ENCODE measurements at places on chromosomes 2 and 18.

GRCh38 chr2:151575338-151575737 is 158.9 kb downstream of the NEB start:
- no peak for DNase-seq

- DNase-seq = peak; percentile 83
Observed at GRCh38 chr18:79951545-79952455, at the start of gene SLC66A2. Gene SLC66A2 (minus strand): TSS chr18:79951653. CDS start chr18:79950926, 727 bp downstream.

GRCh38 chr2:183079139-183079775 is 710 bp downstream of the DUSP19 start:
- no peak for DNase-seq

- no peak for DNase-seq
Observed at GRCh38 chr18:44823782-44824181, 143.1 kb downstream of the SETBP1 start.

DNA sequence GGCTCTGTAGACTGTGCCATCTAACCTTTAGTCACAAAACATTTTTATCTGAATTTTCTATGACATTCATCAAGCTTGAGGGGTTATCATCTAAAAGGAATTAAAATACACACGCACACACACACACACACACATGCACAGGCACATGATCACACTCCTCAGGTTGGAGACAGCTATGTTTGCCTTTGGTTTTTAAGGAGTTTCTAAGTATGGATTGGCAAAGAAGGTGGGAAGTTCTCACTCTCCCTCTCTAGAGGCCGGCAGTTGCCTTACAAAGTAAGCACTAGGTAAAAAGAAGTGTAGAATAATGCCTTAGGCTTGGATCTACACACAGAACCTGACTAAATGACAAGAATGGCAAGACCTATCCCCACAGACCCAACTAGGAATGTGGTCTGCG is 437.1 kb downstream of the ZEB2 start:
- DNase-seq = no peak

DNA sequence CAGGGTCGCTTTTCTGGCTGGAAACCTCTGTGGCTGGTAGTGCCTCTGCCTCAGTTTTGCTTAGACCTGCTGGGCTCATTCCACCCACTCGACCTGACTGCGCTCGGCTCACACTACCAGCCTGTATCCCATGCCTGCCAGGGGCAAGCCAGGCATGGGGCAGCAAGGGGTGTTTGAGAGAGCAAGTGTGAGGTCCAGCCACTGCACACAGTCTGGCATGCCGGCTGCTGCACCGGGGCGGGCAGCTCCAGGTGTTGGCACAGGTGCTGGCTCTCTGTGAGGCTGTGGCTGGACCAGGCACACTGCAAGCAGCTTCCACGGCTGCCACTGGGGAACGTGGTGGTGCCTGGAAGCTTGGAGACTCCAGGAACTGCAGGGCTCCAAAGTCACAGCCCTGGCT is 90.9 kb downstream of the ATAD2B start:
- DNase-seq = no peak

GRCh38 chr2:155825876-155826275 is 506.6 kb downstream of the NR4A2 start:
- DNase-seq = no peak

DNA sequence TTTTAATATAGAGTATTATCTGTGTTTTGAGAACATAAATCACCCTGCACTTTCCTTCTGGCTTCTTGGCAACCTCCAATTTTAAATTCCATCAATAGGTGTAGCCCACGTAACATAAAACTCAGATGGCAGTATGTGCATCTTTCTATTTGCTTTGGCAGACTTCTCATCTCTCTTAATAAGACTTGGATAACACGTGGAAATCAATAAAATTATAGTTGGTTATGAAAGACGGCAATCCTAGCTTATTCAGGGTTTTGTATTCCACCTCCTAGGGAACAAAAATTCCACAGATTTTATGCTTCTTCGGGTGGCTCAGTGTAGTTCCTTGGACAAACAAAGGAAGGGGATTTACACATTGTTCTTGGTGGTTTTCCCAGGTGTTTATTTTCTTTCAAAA is 299.3 kb downstream of the RND3 start:
- DNase-seq = no peak

GRCh38 chr2:134362740-134363139 is 108.9 kb downstream of the MGAT5 start:
- no peak for DNase-seq

Measured in NCI-H2107 (cell line).